ENCODE measurements at places on chromosomes 3 and 15.

- no peak for DNase-seq
Observed at GRCh38 chr3:37763309-37763708, 98.4 kb upstream of the CTDSPL start.

DNA sequence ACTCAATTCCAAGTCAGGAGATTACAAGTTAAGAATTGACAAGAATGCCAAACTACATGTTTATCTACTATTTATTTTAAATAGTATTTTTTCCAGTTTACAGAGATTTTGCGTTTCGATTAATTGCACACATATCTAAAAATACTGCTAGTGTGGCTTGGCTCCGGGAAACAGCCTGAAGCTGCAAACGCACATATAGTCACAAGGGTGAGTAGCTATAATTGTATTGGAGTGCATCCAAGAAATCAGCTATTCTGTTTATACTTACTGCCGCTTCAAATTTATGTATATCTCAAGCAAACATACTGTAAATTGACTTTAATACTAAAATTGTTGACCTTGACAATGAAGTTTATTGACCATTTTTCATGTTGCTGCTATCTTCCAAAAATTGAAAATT, 77.0 kb upstream of the PLSCR5 start:
- DNase-seq = no peak

- no peak for DNase-seq
Observed at GRCh38 chr15:68152342-68152741, 52.8 kb downstream of the CALML4 start.

- no peak for DNase-seq
Observed at GRCh38 chr15:65189102-65189740, 4.1 kb upstream of the CLPX start.

GRCh38 chr3:186772281-186772694, 11.1 kb upstream of the EIF4A2 start:
- DNase-seq = no peak

- no peak for DNase-seq
Observed at GRCh38 chr3:15273227-15273626, 59.2 kb downstream of the SH3BP5 start.

DNA sequence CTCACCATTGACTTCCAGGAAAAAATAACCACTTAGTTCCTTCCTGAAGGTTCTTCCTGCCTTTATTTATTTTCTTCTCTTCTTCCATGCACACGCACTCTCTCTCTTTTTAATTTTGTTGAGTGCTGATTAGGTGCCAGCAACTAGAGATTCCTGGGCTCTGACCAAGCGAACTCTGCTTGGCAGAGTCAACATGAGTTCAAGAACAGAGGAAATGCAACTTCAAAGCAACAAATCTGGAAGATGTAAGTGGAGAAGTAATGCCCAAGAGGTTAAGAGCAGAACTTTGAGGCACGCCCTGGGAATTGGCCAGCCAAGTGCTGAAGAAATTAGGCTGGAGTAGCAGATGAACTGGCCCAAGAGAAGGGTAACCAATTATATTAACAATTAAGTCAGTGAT, 8.5 kb downstream of the ERC2 start:
- DNase-seq = no peak

- DNase-seq = no peak
Observed at GRCh38 chr3:183341545-183342288, 86.7 kb downstream of the MCF2L2 start.

DNA sequence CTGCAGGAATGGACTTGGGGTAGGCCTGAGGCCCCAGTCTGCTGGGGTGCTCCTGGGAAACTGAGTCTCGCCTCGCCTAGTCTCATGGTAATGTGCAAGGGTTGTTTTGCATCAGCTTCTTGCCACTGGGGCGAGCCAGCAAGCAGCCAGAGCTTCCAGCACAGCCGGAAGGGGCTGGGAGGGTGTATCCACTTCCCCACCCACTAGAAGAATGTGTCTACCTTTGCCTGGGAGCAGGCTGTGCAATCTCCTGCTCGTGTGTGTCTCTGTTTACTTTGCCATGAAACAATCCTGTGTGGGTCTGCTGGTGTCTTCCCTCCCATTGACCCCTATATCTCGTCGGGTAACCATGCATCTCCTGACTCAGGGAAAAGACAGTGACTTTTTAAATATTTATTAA, 21.8 kb upstream of the ERICH6 start:
- no peak for DNase-seq

- no peak for DNase-seq
Observed at GRCh38 chr3:138125548-138126221, 6.5 kb downstream of the A4GNT start.

GRCh38 chr15:48332642-48333034, 1.4 kb downstream of the DUT start:
- DNase-seq = no peak

DNA sequence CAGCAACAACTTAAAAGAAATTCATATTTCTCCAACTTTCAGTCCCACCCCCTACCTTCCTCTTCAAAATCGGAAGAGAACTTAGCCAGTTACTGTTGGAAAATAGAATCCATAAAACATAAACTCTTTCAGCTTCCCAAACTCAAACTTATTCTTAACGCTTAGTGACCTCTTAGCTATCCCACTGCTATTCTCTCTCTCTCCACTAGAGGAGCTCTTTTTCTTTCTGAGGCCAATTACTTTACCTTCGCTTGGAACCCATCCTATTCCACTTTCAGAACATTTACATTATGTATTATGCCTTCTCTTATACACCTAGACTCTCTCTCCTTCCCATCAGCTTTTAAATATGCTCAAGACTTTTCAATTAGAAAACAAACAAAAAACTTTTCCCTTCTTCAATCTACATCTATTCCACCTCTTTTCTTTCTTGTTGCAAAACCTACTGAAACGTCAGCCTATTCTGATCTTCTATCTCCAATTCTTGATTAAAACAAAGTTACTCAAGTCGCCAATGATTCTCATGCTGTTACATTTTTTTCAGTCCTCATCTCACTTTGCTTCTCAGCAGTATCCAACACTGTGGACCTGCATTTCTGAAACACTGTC, 13.4 kb upstream of the GHSR start:
- DNase-seq = no peak

DNA sequence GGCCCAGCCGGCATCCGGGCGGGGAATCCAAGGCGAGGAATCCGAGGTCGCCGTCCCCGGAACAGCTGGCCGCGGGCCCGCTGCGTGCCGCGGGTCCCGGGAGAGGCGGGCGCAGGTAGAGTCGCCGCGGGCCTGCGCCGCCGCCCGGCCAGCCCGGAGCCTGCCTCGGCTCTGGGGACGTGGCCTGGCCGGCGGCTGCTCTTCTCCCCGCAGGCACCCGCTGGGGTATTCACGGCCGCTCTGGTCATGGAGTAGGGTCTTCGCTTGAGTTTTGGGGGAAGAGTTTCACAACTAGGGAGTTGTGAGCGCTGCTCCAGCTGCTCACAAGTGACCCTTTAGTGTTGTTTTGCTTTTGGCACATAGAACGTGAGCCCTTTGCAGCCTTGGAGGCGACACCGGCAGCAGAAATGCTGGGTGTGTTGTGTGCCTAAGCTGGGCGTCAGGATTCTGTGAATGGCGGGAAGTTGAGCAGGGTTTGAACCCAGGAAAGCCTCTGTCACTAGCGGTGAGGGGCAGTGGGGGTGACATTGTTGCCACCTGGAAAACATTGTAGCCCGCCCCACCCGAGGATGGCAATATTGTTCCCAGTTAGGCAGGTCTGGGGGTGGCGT, 4.0 kb downstream of the TRIM71 start:
- no peak for DNase-seq

DNA sequence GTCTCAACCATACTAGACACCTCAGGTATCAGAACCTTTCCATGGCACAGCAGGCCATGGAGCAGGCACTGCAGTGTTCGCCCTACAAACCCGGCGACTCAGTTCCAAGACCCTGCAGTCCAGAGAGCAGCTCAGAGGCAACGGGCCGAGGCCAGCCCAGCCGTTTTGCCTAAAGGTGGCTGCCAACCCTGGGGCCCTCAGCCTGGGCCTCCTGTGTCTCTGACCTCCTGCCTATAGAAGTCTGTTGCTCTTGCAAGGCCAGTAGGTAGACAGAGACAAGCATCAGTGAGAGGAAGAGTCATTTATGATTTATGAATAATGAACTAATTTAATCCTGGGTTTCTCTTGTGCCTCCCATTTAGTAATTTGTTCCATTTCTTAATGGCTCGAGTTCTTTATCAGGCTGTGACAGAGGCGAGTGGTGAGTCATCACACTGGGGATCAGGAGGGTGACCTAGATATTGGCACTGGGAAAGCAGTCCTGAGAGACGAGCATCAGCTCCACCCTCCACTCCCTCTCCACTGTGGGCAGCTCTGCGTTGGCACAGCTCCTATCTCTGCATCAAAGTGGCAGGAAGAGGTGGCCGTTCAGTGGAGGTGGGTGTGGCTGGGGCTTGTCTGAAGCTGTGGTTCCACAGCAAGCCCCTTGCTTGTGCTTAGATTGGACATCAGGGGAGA, 79.8 kb downstream of the ABHD5 start:
- DNase-seq = no peak

- no peak for DNase-seq
Observed at GRCh38 chr3:28118087-28118486, 123.3 kb upstream of the CMC1 start.

- no peak for DNase-seq
Observed at GRCh38 chr3:117427081-117427480, 717.5 kb downstream of the TUSC7 start.

GRCh38 chr3:141335531-141336061, 32.7 kb upstream of the ZBTB38 start:
- DNase-seq = no peak

Data from activated T-helper 1 cell treated with anti-CD3 and anti-CD28 coated beads, Interleukin-2, amount 50 U/mL, for 16 hours (primary cell).